Iris pigment epithelial cell (primary cell): ENCODE measurements at places on chromosomes 4 and X.

DNA sequence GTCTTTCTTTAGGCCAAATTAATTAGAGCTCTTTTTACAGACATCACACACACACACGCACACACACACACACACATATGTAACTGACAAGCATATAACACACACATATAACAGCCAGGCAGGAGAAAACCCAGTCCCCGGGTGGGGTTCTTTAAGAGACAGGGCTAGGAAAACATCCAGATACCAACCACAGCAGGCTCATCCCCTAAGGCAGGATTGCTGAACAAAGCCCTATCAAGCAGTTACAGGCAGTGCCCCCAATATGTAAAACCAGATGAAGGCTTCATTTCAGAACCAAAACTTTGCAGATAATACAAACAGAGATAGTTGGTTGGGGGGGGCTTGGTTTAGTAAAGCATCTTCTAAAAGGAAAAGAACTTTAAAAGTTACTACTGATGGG lies 18.0 kb upstream of the FAM47E start:
- DNase-seq = no peak

- peak; percentile 68 for DNase-seq
Observed at GRCh38 chr4:143382596-143382995, 45.9 kb downstream of the GAB1 start.

DNA sequence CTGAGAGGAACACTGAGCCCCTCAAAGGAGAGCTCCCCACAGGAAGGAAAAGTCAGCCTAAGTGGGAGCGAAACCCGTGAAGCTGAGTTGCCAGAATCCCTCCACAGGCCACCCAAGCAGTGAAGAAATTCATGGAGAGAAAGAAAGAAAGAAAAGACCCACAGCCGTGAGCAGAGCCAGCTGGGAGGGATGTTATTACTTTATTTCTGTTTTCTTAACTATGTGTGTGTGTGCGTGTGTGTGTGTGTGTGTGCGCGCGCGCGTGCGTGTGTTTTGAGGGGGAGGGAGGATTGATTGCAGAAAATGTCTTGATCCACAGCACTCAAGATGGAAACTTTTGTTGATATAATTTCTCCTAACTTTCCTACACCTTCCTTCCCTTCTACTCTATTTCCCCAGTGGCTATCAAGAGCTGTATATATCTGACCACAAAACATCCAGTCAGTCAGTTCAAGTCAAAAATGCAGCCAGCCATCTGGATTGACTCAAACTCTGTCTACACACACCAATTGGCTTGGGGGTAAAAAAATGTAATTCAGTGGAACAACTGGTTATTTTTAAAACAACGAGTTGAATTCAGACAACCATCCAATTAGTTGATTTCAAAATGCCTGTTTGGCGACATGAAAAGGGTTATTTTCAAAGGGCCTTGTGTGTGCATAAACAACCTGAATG lies 13.8 kb upstream of the GPC3 start:
- no peak for DNase-seq

DNA sequence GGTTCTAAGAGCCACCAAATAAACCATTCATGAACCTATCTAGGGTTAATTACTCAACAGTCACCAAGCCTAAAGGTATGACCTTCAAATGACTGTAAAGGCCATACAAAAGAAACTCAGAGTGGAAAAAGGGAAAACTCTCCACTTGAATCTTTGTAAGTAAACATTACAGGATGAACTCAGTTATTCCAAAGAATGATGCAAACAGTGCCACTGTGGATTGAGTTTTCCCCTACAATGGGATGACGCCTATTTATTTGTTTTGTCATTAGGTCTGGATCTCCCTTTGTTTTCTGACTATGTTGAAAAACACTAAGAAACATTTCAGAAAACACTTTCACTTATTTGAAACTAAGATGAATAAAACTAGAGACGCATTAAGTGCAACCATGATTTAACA lies 12.7 kb downstream of the NUDT6 start:
- no peak for DNase-seq

GRCh38 chrX:38205039-38205438 lies 15.6 kb downstream of the SRPX start:
- DNase-seq = no peak

- DNase-seq = no peak
Observed at GRCh38 chr4:120749445-120750151, 172.9 kb downstream of the PRDM5 start.

GRCh38 chrX:154433605-154434004 lies 3.3 kb upstream of the GDI1 start:
- DNase-seq = no peak
